Mesenchymal stem cell (in vitro differentiated cells and primary cell): ENCODE measurements at places on chromosomes 6 and 20.

GRCh38 chr6:36324191-36324590 is 12.5 kb downstream of the BNIP5 start:
- DNase-seq, result no peak

DNA sequence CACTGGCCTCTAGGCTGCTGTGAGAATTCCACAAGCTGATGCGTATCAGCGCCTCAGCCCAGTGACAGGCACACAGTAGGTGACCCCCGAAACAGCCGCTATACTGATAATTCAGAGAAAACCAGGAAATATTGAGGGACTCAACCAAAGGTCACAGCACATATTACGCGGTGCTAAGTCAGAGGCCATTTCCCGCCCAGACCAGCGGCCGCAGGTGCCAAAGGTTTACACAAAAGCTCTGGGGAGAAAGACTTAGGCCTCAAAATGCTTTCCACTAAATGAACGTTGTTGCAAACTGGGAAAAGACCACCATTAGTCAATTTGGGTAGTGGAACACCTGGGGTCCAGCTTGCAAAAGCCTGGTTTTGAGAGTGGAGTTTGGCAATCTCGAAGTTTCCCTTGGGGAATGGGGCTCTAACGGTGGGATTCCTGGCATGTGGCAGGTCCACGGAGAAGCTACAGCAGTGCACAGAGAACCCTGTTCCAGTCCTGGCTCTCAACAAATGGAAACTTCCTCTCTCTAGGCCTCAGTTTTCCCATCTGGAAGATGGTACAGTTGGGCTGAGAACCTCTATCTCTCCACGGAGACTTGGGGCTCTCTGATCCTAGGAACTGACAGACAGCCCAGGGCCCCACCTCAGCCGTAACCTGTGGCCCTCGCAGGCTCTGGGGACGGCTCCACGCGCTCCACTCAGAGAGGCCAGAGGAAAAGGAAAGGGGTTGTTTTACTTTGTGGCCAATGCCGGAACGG is 4.7 kb downstream of the NOL4L start:
- no peak for DNase-seq

- no peak for DNase-seq
Measured at GRCh38 chr20:56345911-56346310, 12.9 kb upstream of the FAM210B start.

- no peak for DNase-seq
Measured at GRCh38 chr20:62792940-62793756, 3.1 kb upstream of the MRGBP start.

DNA sequence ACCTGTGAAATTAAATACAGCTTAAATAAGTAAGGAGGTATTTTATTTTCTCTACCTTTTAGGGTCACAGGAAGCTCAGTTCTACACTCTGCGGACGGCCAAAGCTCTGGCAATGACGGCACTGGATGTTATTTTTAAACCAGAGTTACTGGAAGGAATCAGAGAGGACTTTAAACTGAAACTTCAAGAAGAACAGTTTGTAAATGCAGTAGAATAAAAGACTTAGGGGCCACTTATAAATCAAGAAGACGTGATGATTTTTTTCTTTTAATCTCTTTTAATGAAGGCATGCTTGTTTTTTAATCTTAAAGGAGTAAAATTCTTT is 16.2 kb downstream of the PM20D2 start:
- DNase-seq, result no peak

- no peak for DNase-seq
Measured at GRCh38 chr6:168712993-168713392, 272.0 kb downstream of the SMOC2 start.

DNA sequence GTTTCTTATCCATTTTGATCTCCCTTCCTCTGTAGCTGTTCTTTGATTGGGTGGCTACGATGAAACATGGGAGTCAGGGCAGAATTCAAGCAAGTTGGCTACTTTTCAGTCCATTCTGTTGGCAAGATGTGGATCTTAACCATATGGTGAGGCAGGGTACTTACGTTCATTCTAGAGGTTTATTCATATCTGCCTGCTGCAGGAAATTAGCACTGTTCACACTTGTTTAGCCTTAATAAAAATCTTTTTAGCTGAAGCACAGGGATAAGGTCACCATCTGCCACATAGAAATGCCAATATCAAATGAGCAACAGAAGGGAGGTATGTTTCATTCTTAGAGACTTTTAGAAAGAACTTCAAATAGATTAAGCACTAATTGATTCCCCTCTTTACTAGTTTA is 83.9 kb downstream of the GRIK2 start:
- DNase-seq, result no peak

DNA sequence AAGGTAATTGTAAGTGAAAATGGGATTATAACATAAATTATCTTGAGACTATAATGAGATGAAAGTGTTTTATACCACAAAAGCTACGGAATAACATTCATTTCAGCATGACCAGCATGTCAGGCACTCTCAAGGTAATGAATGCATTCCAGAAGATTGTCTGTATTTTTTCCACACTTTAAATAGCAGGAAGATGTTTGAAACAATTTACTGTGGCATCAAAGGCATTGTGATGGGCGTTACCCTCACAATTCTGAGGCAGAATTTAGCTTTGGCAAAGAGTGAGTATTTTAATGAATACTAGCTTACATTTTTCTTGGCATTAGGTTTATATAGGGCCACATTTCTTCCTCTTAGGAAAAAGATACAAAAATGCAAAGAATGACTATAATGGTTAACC is 627.2 kb downstream of the BCKDHB start:
- no peak for DNase-seq

- no peak for DNase-seq
Measured at GRCh38 chr6:138142806-138143205, 18.9 kb upstream of the ARFGEF3 start.

DNA sequence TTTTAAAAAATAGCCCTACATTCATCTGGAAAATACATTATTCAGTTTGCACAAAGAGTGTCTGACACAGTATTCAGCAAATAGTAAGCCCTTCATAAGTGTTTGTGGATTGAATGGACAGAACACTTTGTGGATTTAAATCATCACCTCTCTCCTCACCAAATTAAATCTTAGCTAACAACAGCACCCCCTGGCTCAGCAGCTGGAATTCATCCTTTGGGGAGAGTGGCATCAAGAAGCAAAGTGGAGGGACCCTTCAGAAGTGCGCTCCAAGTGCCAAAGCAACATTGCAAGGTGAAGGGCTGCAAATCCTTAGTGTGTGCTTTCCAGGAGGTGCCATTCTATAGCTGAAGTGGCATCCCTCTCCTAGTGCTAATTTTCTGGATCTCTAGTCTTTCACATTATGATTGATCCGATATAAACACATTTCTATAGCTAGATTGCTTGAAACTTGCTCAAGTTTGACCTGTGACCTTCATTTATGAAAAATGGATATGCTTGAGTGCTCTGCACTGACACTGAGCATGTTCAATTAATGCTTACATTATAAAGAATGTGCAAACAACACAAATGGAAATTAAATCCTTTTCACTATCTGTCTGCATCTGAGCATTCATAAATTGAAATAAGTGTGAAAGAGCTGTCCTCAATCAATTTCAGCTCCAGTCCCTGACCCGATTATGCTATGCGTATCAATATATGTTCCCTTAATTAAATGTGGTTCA is 891.7 kb downstream of the C6orf118 start:
- no peak for DNase-seq

- DNase-seq, result no peak
Measured at GRCh38 chr6:39471954-39472659, 149.6 kb upstream of the KCNK16 start.

- DNase-seq, result no peak
Measured at GRCh38 chr6:149387779-149388512, 12.1 kb upstream of the SUMO4 start.

GRCh38 chr6:129508477-129509145 is 201.4 kb downstream of the ARHGAP18 start:
- DNase-seq, result no peak

GRCh38 chr20:18754030-18754652 is 59.4 kb upstream of the SCP2D1 start:
- no peak for DNase-seq

- DNase-seq, result no peak
Measured at GRCh38 chr6:47621838-47622449, 76.4 kb upstream of the ADGRF4 start.
